ENCODE measurements at places on chromosomes 2 and 18. TPM values are rescaled to one million over a fixed set of nuclear protein-coding genes. Genes with fewer than 3 reads are reported as not detected.

DNA sequence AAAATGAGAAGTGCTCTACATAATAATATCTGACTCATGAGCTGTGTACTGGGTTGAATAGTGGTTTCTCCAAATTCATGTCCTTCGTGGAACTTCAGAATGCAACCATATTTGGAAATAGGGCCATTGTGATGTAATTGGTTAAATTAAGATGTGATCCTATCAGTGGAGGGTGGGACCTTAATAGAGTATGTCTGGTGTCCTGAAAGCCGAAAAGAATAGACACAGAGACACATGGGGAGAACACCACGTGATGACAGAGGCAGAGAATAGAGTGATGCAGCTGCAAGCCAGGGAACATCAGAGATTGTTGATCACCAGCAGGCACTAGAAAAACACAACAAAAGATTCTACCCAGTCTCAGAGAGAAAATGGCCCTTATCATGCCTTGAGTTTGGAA is 310.1 kb downstream of the EXOC6B start:
- peak; percentile 7 for DNase-seq

The PLGLB1 gene
- total RNA-seq, result 0.87 TPM

The PAX3 gene
- 5.5 TPM for total RNA-seq

The CDH19 gene
- not detected for total RNA-seq
